ENCODE measurements at places on chromosomes 3 and 15.

GRCh38 chr3:159897331-159898075, 91.1 kb upstream of the IL12A start:
- DNase-seq, result peak; percentile 68

GRCh38 chr3:124972457-124972856, 37.9 kb upstream of the MUC13 start:
- DNase-seq, result no peak

GRCh38 chr15:85821545-85821944, 26.8 kb upstream of the KLHL25 start:
- DNase-seq, result no peak

DNA sequence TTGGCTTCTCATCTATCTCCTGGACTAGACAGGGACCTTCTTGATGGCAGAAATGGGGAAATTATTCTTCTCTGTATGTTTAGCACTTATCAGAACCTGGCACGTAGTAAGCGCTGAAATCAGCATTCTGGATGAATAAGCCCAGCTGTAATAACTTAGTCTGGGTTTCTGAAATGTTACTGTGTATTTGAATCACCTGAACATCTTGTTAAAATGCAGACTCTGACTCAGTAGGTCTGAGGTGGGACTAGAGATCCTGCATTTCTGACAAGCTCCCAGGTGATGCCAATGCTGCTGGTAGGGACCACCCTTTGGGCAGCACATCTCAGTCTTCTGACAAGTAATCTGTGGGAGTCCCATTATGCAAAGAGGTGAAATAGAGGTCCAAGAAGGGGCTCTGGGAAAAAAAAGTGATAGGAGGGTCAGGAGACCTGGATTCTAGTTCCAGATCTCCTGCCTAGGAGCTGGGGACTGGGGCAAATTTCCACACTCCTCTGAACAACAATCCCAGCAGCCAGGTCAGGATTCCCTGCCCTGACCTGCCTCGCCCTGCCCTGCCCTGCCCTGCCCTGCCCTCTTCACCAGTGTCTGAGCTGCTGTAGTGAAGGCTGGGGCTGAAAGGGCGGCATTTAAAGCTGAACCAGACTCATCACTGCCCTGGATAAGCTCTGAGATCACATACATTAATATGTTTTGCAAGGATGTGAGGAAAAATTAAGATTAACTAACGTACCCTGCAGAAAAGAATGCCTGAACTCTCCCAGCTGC, 17.2 kb upstream of the SLC6A11 start:
- DNase-seq, result no peak

DNA sequence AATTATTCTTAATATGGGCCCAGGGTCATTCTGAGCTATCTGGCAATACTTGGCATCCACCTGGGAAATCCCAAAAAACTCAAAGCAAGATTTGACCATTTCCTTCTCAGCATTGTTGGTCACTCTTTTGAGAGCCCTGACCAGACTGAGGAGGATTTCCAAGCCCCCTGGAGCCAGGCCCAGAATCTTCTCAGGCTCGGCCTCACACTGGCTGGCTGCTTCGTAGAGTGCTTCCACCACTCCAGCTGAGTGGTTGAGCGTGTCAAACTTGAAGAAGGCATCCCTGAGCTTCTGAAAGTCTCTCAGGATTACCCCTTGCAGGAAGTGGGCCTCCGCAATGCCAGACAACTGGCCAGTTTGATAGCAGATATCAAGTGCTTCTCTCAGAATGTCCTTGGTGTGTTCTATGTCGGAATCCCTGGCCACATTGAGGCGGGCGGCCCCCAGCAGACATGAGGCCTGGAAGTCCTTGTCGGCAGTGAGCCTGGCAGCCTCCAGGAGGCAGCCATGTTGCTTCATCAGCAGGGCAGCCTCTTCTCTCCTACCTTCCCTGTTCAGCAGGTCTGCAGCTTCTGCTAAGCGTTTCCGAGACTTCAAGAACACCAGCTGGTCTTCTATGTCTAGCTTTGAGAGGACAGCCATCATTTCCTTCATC, 68.9 kb upstream of the DCLK3 start:
- DNase-seq, result no peak

GRCh38 chr15:68601206-68602197, 22.7 kb downstream of the CORO2B start:
- no peak for DNase-seq

- no peak for DNase-seq
These were observed 189.8 kb downstream of the PLOD2 start for GRCh38 chr3:145971186-145971585.

- DNase-seq, result no peak
These were observed 25.3 kb upstream of the ZSCAN2 start for GRCh38 chr15:84575493-84575892.

DNA sequence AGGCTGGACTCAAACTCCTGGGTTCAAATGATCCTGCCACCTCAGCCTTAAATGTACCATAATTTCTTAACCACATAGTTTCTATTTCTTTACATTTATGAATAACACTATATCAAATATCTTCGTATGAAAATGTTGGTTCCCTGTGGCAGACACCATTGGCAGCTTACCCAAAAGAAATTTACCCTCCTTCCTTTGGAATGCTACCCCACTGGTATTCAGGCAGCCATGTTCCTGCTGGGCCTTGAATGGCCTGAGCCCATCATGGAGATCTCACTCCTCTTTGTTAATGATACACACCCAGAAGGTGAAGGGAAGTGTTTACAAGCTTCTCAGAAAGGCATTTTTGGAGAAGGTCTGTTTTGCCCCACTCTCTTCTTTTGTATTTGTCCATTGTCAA, 94.3 kb upstream of the RNF7 start:
- DNase-seq, result no peak

- DNase-seq, result no peak
These were observed 30.7 kb downstream of the MBNL1 start for GRCh38 chr3:152299249-152299976.

DNA sequence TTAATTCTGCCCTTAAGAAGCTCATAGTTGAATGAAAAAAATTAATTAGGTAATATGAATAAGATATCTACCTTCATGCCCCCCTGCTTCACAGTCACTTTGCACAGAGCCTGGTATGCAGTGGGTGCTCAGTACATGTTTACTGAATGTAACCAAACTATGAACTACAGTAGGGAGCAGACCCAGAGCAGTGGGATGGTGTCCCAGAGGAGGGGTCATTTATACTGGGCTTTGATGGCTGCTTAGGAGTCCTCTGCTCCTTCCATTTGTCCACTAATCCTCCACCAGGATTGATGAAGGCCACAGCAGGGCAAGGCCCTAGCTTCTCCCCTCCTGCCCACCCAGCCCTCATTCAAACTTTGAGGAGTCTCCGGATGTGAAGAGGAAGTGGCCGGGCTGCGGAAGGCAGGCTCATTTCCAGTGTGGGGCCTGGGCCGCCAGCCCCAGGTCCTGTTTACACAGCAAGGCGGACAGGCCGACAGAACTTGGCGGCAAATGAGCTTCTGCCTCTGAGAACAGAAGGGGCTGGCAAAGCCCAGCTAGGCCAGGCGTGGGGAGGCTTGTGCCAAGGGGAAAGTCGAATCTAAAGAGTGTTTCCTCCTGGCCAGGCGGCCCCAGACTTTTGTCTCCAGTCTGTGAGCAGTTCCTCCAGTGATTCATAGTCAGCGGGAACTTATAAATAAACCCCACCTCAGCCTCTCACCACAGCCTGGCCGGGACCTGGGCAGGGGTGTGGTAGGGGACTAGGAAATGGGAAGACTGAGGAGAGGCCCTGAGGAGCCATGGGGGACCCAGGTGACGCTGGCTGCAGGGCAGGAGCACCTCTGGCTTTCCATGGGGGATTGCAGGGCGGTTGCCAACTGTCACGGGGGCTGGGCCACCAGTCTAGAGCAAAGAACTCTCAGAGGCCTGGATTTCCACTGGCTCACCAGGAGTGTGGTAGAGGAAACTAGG, 51.6 kb upstream of the LCTL start:
- peak; percentile 67 for DNase-seq

GRCh38 chr15:76866716-76867321, 38.3 kb downstream of the SCAPER start:
- DNase-seq, result peak; percentile 34

- DNase-seq, result no peak
These were observed 18.3 kb downstream of the NMNAT3 start for GRCh38 chr3:139659511-139659910.

- no peak for DNase-seq
These were observed 27.7 kb downstream of the MAGI1 start for GRCh38 chr3:66010739-66011655.

DNA sequence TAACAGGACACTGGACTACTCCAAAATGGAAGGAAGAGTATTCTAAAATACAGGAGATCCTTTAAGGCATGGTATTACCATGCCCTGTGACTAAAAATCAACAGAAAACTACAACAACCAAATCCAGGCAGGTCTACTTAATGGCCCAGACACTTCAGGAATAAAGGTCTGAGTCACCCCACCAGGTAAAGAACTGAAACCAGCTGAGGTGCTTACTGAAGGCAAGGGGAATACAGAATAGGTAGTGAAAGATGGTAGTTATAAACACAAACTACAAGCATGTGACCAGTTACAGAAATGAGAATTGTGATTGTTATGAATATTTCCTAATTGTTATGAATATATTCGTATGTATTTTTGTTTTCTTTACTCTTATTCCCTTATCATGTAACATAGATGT, 13.4 kb downstream of the IFT57 start:
- DNase-seq, result no peak

- DNase-seq, result peak; percentile 72
These were observed 39.2 kb downstream of the MYO5C start for GRCh38 chr15:52256366-52256765.

GRCh38 chr3:127438371-127438770, 150.5 kb upstream of the PRR20G start:
- no peak for DNase-seq

DNA sequence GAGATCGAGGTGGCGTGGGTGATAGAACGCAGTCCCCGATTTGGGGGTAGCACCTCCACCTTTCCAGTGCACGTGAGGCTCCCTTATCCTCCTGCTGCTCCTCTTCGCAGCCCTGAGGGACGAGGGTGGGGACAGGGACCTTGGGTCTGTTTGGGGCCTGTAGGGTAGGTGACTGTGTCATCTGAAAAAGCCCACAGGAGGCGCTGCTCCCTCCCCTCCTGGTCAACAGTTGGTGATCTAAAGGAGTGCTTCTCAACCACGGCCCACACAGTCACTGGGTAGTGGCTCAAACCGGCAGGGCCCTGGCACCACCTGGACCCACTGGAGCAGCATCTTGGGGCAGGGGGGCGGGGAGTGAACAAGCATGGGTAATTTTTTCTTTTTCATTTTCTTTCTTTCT, 7.1 kb downstream of the LRRK1 start:
- DNase-seq, result no peak

- DNase-seq, result no peak
These were observed 16.5 kb downstream of the GMPS start for GRCh38 chr3:155886915-155887314.

GRCh38 chr3:8739757-8740504, 6.3 kb downstream of the CAV3 start:
- peak; percentile 83 for DNase-seq

GRCh38 chr3:186540835-186541226, 3.3 kb downstream of the CRYGS start:
- DNase-seq, result peak; percentile 46

DNA sequence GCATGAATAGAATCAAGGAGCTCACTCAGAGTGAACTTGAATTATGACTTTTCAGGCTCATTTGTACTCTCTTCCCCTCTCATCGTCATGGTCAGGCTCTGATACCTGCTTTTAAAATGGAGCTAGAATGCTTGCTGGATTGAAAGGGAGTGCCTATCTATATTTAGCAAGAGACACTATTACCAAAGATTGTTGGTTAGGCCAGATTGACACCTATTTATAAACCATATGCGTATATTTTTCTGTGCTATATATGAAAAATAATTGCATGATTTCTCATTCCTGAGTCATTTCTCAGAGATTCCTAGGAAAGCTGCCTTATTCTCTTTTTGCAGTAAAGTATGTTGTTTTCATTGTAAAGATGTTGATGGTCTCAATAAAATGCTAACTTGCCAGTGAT, 9.6 kb downstream of the CCNDBP1 start:
- peak; percentile 27 for DNase-seq

- DNase-seq, result no peak
These were observed 34.4 kb downstream of the ABHD2 start for GRCh38 chr15:89122505-89123180.

DNA sequence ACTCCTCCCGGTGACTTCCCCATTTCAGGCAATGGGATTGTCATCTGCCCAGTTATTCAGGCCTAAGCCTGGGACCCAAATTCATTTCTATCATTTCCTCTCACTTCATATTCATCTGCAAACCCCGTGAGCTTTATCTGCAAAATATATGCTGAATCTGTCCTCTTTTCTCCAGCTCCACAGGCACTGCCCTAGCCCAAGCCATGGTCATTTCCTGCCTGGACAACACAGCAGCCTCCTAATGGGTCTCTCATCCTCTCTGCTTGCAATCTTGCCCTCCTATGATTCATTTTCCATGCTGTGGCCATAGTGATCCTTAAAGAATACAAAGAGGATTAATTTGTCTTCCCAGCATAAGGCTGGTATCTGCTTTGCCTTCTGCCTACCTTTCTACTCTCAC, 6.1 kb downstream of the RBP2 start:
- DNase-seq, result no peak

DNA sequence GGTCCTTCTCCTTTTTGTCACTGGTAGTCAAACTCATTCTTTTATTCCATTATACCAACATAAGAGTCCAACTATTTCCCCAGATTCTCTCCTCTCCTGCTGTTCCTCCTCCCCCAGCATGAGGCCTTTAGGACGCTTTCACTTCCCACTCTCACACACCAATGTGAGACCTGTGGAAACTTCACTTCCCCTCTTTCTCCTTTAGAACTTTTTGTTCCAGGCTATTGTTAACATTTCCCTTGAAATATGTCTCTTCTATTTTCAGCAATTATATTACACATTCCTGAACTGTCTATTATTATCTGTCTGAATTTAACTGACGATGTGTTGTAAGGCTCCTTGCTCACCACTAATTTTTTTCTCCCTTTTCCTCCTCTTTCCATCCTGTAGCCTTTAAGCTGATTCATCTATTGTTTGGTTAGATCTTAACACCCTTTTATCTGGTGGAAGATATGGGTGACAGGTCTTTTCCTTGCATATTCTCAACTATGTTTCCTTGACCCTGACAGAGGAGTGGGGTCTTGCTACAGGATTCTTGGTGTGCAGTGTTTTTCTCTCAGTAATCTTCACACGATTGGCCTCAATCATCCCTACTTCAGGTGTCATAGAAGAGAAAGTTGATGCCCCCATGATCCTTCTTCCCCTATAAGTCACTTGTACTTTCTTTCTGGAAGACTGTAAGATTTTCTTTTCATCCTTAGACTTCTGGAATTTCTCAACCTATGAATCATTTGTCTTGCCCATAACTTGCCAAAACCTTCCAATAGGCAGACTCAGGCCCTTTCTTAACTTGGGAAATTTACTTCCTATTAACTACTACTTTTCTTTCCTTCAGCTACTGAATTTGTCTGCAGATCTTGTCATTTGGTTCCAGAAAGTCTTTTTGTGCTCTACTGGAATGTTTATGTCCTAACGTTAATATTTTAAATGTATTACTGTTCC, 5.9 kb downstream of the CYP19A1 start:
- peak; percentile 31 for DNase-seq

- DNase-seq, result no peak
These were observed 145.1 kb downstream of the GHSR start for GRCh38 chr3:172303181-172303580.

DNA sequence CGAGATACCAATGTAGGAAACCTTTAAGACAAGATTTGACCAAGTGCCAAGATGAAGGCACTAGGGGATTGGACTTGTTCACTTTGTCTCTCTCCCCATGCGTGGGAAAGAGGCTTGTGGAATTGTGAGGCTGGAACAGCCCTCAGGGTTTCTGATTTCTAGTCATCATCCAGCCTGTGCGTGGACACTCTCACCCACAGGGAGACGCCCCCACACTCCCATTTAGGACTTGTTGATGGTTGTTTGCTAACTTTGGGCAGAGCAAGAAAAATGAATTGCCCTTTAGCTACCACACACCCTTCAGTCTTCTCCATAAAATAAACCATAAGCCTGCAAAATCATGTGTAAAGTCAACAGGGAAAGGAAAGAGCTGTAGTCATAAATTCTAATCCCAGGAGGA, 18.4 kb downstream of the ACKR2 start:
- no peak for DNase-seq

All from fibroblast of skin of right quadriceps (primary cell).